Urinary bladder (tissue), 4 donors: ENCODE measurements at places on chromosomes 1 and 21. TPM values are rescaled to one million over a fixed set of nuclear protein-coding genes. Genes with fewer than 3 reads are reported as not detected.

- no peak for DNase-seq
Measured at GRCh38 chr1:24005163-24005562, 25.0 kb upstream of the SRSF10 start.

GRCh38 chr1:107169615-107170014 lies 28.8 kb downstream of the NTNG1 start:
- no peak for DNase-seq

The CD34 gene
- 42.5 TPM for total RNA-seq

- no peak for DNase-seq
Measured at GRCh38 chr1:212954514-212954913, 4.2 kb downstream of the VASH2 start.

The RNU1-2 gene
- under 0.01 TPM for total RNA-seq

GRCh38 chr21:44751799-44752636 lies 40.6 kb upstream of the TSPEAR start:
- no peak for DNase-seq

The COP1 gene
- total RNA-seq: 88.2 TPM

GRCh38 chr1:247551721-247552120 lies 2.8 kb downstream of the GCSAML start:
- no peak for DNase-seq

The COL16A1 gene
- 217 TPM for total RNA-seq

GRCh38 chr1:21366288-21366687 lies 73.6 kb upstream of the NBPF3 start:
- DNase-seq: no peak

- no peak for DNase-seq
Measured at GRCh38 chr21:16743317-16743716, 769.5 kb upstream of the CXADR start.

DNA sequence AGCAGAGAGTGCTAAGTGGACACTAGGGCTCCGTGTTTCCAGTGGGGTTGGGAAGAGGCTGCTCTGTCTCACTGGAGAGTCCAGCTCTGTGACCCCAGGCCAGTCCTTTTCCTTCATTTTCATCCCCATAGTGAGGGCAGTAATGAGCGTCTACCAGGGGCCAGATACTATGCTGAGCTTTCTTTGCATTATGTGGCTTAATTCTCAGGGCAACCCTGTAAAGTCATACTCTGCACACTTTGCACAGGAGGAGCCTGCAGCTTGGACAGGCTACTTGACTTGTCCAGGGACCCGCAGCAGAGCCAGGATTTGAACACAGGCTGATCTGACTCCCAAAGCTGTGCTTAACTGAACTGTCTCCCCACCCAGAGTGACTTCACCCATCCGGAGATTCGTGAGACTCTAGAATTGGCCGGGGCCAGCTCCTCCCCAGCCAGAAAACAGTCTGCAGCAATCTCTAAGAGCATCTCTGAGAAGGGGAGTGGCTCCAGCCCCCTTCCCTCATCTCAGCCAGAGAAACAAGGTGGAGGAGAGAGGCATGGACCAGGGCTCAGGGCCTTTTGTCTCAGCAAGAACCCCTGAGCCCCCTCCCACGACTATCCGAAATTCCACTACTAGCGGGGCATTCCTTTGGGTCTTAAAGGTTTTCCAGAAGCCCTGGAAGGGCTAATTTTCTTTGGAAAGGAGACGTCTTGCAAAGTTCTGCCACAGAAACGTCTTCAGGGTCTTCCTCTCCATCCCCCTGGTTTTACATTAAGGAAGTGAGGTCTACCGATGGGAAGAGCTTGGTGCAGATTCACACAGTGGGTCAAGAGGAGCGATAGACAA lies 866 bp upstream of the FNDC5 start:
- no peak for DNase-seq

The ERRFI1 gene
- 35.1 TPM for total RNA-seq

The LORICRIN gene
- total RNA-seq: not detected

DNA sequence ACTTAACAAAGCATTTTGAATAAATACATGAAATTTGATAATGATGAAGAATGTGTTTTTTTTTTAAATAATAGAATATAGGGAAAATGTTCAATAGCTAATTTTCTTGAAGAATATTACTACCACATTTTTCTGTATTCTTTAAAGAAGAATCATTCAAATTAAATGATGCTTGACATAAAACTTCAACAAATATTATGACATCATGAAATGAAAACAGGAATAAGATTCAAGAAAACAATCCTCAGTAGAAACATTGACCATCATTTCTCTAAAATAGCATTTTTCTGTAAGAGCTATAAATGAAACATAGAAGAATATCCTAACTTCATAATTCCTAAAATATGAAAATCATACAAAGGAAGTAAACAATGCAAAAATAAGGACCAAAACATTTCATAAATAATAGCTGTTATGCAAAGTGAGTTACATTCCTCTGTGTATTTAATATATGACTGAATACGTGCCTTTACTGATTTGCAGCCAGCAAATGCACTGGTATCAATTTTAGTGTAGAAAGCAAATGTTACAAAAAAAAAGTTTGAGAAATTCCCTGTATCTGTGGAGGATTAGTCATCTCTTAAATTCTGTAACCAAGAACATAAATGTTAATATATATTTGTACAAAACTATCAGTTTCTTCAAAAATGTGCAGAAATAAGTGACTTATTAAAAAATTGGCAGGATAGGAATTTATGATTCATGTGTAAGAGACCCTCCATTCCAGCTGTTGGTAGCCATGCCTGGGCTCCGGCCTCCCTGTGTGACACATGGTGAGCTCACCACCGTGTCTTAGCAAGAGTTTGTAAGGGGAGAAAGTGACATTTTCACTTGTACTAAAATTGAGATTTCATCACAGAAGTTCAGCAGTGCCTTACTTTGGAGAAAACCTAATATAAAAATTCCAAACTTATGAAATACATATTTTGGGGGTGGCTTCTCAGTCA lies 15.0 kb upstream of the PTPN14 start:
- DNase-seq: no peak

DNA sequence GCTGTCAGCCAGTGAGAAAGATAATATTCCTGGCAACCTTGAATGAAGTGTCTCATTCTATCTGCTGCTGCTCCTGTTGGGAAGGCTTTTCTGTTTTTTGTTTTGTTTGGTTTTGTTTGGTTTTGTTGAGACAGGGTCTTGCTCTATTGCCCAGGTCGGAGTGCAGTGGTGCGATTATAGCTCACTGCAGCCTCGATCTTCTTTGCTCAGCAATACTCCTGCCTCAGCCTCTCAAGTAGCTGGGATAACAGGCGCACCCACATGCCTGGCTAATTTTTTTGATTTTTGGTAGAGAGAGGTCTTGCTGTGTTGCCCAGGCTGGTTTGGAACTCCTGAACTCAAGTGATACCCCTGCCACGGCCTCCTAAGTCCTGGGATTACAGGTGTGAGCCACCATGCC lies 37.6 kb downstream of the BTG3 start:
- DNase-seq: no peak

- DNase-seq: no peak
Measured at GRCh38 chr1:10734962-10735544, 61.4 kb downstream of the CASZ1 start.
